Glomerular endothelial cell (primary cell): ENCODE measurements at places on chromosomes 1 and 21. TPM values are rescaled to one million over a fixed set of nuclear protein-coding genes. Genes with fewer than 3 reads are reported as not detected.

DNA sequence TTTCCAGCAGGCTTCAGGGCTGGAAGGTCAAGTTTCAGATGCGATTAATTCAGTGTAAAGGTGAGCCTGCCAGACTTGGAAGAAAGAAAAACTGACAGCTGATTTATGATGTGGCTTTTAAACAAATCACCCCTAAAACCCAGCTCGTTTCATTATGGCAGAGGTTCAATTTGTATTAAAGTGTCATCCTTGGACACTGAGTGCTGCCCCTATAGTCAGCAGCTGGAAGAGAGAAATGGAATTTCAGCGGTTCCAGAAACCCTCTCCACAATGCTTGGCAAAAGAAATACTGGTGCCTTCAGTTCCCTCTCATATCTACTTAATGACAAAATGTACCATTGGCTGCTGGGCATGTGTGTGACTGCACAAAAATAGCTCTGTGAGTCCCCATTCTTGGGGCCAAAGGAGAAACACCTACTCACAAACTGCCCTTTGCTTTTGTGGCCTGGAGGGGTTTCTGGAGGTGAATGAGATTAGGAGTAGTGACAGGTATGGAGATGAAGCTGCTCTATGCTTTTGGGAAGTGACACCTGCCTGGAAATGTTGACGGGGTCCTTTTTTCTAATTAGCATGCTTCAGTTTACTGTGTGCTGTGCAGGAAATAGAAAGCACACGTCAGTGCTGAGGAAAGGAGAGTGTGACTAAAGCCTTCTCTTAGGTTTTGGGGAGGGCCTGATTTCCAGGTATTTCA, 95.1 kb upstream of the TSPAN2 start:
- no peak for DNase-seq

DNA sequence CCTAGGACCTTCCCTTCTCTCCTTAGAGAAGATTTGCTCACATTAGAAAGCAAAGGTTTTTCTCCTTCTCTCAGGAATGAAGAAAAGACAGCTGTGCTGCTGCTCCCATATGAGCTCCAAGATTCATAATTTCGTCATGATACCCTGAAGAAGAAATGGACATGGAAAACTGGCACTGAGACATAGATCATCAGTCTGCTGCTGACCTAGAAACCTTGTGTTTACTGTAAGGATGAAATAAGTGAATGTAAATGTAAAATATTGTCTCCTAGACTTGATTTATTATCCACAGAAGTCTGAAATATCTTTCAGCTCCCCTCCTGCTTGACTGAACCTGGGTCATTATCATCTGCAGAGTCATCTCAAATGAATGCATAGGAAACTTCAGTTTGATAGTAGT, 77.9 kb downstream of the ZC3H11B start:
- DNase-seq, result no peak

GRCh38 chr1:21931171-21932093, 5.7 kb downstream of the HSPG2 start:
- no peak for DNase-seq

DNA sequence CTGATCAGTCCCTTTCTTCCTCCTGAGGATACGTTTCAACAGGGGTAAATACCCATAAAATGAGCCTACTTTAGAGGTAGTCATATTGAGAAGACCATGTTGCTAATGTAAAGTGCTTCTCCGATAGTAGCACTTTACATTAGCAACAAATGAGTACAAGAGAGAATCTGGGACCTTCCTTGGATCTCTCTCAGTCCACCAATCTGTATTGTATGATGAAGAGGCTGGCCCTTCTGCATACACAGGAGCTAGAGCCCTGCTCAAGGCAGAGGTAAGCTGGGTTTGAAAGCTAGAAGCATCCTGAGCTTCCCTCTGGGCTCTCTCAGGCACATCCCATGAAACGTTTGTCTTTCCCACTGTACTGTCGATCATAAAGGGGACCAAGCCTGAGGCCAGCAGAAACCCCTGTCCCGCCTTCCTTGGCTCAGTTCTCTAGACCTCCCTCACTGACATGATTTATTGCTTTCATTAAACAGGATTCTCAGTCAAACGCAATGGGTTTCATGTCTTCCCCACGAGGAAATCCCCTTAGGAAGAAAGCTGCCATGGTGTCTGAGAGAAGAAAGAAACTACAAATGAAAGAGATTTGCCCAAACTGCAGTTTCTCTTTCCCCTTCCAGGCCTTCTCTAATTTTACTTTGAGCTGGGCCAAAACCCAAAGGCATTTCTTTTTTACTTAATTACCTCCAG, 62.8 kb upstream of the BCAR3 start:
- DNase-seq, result no peak

GRCh38 chr1:153773096-153773921, 1.9 kb upstream of the SLC27A3 start:
- no peak for DNase-seq

GRCh38 chr1:56577406-56578137, 1.8 kb downstream of the PLPP3 start:
- DNase-seq, result no peak

DNA sequence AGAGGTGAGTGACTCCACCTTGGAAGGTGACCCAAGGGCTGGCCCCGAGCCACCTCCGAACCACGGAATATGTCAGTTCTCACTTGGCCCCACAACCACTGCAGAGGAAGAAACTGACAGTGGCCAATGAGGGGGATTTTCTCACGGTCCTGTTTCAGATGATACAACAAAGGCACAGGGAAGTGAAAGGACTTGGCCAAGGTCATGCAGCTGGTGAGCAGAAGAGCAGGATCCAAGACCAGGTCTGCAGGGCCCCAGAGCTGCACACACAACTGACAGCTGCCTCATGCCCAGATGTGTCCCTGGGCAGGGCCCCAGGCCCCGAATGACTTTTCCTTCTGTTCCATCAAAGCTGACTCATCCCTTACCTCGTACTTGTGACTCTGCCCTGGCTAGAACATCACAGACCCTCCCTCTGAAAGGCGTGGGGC, 25.8 kb upstream of the EVA1B start:
- no peak for DNase-seq

DNA sequence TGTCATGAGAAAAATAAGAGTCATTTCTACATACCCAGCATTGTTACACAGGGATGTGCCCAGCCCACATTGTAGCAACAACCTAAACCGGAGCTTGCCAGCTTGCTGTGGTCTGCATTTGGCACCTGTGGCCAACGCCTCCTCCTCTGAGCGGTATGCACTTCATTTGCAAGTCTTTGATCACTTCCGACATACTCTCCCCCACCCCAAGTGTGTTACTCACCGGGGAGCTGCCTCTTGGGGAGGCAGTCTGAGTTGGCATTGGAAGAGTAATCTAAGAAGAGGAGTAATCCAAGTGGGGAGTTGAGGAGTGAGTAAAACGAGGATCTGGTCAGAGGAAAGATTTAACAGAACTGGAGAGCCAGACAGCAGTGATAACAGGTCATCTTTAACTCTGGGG, 3.8 kb downstream of the BCL9 start:
- DNase-seq, result no peak

DNA sequence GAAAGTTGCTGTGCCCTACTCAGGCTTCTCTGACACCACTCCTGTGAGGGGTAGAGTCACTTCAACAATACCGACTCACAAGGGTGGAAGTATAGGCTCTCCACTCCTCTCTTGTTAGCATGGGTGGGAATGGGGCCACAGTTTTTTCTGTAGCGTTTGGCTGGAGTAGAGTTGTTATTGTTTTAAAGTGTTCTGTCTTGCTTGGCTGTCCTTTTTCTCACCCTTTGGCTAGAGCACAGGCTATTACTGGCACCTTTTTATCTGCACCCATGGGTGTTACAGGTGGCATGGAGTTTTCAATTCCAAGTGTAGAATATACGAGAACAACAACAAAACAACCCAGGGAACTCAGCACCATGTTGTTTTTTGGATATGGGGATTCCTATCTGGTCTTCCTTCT, 74.3 kb upstream of the CD5L start:
- DNase-seq, result no peak

GRCh38 chr1:52203935-52204625, 62.2 kb downstream of the ZFYVE9 start:
- no peak for DNase-seq

GNG12 gene
- 156 and 190 TPM in 2 replicates for total RNA-seq

ITGB2 gene
- total RNA-seq, result 0.93 TPM in 1 of 2 replicates, not detected in the other

SNRNP40 gene
- 58.5 and 64.4 TPM in 2 replicates for total RNA-seq

LRRC53 gene
- total RNA-seq, result not detected in 2 replicates
